ENCODE measurements at places on chromosomes 5 and 9.
A peak's percentile ranks its signal among the peaks of the same experiment; 100 is the strongest.

DNA sequence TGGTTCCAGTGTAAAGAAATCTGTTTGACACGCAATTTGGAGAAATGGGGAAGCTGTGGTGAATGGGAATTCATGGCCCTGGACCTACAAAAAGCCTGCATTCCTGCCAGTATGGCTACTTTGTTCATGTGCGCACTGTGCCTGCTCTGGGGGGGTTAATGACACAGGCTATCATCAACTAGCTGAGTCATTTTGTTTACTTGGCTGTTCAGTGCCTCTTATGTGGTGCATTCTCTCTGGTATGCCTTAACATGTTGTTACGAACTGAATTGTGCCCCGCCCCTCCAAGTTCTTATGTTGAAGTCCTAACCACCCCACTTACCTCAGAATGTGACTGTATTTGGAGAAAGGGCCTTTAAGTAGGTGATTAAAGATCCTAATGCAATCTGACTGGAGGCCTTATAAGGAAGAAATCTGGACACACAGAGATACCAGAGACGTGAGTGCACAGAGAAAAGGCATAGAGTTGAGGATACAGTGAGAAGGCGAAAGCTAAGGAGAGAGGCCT lies 20.4 kb upstream of the UBAP1 start:
- DNase-seq: peak; percentile 53

- DNase-seq: no peak
Observed at GRCh38 chr9:136171009-136171800, 33.7 kb downstream of the LHX3 start.

- no peak for DNase-seq
Observed at GRCh38 chr9:85594316-85594715, 147.4 kb downstream of the AGTPBP1 start.

- DNase-seq: no peak
Observed at GRCh38 chr9:95820074-95820473, 55.4 kb upstream of the ERCC6L2 start.

- no peak for DNase-seq
Observed at GRCh38 chr5:60586307-60586901, 113.6 kb downstream of the DEPDC1B start.

GRCh38 chr9:126630458-126631237 lies 16.9 kb downstream of the LMX1B start:
- DNase-seq: no peak

- no peak for DNase-seq
Observed at GRCh38 chr9:93945400-93946337, 9.5 kb downstream of the BARX1 start.

DNA sequence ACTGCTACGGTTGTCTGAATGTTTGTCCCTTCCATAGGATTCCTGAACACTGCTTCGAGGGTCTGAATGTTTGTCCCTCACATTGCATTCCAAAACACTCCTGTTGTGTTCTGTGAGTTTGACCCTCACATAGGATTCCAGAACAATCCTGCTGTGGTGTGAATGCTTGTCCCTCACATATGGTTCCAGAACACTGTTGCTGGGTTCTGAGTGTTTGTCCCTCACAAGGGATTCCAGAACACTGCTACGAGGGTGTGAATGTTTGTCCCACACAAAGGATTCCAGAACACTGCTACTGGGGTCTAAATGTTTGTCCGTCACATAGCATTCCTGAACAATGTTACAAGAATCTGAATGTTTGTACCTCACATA lies 201.2 kb downstream of the FOXD4L6 start:
- DNase-seq: no peak

- no peak for DNase-seq
Observed at GRCh38 chr5:170307575-170308465, 10.2 kb upstream of the LCP2 start.

DNA sequence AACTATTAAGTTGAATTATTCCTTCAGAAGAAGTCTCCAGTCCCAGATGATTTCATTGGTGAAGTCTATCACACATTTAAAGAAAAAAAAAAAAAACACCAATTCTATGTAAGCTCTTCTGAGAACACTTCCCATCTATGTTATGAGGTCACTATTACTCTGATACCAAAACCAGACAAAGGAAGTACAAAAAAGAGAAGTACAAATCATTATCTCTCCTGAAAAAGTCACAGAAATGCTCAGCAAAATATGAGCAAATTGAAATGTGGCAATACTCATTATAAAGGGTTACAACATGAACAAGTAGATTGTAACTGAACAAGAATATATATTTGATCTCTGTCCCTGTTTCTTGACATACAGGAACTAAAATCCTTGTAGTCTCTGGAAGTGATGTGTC lies 280.4 kb downstream of the TLE1 start:
- DNase-seq: no peak

GRCh38 chr9:113359385-113359784 lies 10.0 kb downstream of the BSPRY start:
- DNase-seq: no peak

DNA sequence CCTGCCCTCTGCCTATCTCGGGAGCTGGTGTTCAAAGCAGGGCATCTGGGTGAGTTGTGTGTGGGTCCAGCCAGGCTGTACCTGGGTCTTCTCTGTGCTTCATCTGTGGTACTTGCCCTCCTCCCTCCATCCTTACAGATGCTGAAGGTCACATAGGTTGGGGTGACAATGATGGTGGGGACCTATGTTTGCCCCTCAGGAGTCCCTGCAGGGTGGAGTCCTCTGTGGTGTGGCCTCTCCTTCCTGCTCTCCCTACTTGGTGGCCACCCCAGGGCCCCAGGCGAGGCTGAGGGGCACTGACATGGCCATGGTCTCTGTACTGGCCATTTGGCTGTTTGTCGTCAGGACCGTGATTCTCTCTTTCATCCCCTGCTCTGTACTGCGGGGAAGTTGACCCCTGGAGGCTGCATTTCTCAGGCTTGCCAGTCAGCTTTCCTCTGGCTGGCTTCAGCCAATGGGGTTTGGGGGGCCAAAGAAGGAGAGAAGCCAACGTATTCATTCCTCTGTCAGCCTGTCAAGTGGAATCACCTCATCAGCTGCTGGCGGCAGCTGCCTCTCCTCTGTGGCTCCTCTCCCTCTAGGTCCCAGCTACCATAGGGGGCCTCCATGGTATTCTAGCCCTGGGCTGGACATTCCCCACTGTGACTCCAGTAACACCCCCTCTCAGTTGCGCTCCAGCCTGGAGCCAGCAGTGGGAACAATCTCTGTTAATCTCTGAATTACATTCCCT lies 4.6 kb downstream of the DCANP1 start:
- no peak for DNase-seq

- DNase-seq: no peak
Observed at GRCh38 chr9:37626708-37627292, 24.0 kb upstream of the FRMPD1 start.

- no peak for DNase-seq
Observed at GRCh38 chr5:150057052-150057451, 29.3 kb downstream of the CSF1R start.

DNA sequence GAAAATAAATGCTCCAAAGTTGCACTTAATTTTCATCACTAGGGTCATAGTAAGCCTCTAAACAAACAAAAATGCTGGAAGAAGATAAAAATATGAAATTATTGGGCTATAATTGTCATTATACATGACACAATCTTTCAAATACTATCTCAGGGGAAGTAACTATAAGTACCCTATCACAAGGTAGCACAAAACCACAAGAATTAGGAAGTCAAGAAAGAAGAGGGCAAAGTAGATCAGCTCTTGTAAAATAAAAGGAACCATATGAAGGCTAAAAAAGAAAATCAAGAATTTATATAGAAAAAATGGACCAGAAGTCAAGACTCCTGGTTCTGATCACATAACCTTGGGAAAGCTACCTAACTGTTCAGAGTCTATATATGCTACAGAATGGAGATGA lies 48.1 kb downstream of the DIAPH1 start:
- no peak for DNase-seq

- DNase-seq: no peak
Observed at GRCh38 chr9:11559001-11559776, 946.4 kb upstream of the PTPRD start.

- DNase-seq: no peak
Observed at GRCh38 chr5:14373685-14374084, 207.9 kb upstream of the OTULINL start.

DNA sequence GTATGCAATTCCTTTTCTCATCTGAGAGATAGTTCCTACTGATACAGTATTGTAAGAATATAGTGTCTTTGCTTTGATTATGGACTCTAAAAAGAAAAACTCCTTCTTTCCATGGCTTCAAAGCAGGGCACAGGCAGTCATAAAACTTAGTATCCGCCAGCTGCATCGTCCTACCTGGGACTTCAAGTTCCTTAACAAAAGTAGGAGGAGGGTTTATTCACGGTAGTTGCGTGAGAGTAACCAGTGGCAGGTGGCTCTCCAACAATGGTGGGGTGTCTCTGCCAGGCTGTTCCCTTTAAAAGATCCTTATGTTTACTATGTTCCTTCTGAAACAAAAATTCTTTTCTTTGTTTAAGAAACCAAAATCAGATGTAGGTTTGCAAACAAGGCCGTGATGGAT lies 173.5 kb upstream of the DMAC1 start:
- DNase-seq: no peak

GRCh38 chr5:157594257-157594656 lies 18.7 kb upstream of the ADAM19 start:
- no peak for DNase-seq

- DNase-seq: peak; percentile 27
Observed at GRCh38 chr9:120892748-120893610, 16.0 kb upstream of the PHF19 start.

DNA sequence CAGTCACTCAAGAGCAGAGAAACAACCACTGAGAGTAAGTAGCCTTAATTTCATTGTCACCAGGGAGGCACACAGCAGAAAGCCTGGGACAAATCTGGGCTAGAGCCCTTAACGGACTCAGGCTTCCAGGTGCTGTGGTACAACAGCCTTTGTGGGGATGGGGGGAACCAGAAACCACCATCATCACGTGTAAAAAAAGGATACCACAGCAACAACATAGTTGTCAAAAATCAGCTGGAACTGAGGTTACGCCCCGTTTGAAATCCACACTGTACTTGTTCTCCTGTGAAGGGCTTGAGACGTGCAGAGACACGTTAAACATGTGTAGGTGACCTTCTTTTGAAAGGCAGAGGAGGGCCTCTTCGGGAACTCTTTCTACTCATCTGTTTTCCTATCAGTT lies 16.6 kb upstream of the PLPP1 start:
- DNase-seq: no peak

DNA sequence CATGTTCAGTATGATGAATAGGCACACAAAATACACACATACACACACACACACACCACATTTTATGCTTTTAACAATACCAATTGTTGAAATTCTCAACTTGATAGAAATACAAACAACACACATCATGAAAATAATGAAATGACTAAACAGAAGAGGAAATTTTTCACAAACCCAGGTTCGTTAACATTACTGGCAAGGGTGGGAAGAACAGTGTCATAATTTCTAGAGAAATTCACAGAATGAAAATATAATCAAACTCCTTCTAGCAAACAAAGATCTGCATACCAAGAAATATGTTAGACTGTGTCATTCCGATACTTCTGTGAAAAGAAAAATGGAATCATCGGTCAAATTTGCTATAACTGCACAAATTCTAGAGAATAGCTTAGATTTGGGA lies 41.9 kb downstream of the ST8SIA4 start:
- no peak for DNase-seq

DNA sequence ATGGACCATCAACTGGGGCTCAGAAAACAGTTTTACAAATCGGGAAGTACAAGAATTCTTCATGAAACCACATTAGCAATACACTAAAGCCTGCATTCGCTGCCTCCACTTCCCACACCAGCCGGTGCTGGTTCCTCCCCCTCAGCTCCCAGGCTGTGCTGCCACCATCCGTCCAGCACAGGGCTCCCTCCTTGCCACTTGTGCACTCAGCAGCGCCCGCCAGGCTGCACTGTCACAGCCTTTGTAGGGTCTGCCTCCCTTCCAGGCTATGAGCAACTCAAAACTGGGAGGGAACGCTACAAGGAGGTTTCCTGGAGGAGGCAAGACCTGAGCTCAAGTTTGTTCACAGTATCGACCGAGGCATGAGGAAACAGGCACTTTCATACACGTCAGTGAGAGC lies 7.7 kb downstream of the MAPK9 start:
- no peak for DNase-seq

GRCh38 chr5:170327168-170327567 lies 29.6 kb upstream of the LCP2 start:
- no peak for DNase-seq

DNA sequence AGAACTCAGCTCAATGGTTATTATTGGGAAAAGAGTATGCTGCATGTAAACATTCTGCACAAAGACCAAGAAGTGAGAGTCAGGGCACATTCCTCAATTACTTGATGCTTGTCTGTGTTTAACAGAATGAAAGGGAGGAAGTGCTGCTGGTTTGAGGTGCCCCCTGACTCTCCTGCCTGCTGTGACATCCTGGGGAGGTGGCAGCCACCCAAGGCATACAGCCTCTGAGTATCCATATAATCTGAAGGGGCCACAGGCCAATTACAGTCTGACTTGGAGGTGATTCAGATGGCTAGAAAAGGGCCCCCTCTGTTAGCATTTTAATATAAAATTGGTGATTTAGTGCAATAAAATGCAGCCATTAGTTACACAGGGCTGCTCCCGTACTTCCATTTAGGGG lies 313.8 kb downstream of the ASTN2 start:
- DNase-seq: no peak

GRCh38 chr9:75941577-75942311 lies 51.3 kb downstream of the PCSK5 start:
- DNase-seq: no peak

- DNase-seq: no peak
Observed at GRCh38 chr5:78779262-78779661, 130.7 kb upstream of the LHFPL2 start.

- DNase-seq: no peak
Observed at GRCh38 chr5:158545949-158546530, 553.7 kb downstream of the EBF1 start.

DNA sequence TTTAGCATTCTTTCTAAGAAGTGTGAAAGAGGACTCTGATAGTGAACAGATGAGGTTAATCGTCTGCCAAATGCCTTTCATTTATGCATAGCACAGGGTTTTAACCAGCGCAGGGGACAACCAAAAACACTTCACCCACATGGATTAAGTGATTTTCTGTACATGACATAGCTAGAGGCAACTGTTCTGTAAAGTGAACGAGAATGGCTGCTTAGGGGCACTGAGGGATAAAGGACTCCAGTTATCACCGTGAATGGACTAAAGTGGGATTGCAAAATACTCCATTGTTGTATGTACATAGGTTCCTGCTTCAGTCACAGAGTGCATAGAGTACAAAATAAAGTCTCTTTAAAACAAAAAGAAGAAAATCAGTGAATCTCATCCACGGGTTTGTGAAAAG lies 456.8 kb downstream of the DMAC1 start:
- no peak for DNase-seq

DNA sequence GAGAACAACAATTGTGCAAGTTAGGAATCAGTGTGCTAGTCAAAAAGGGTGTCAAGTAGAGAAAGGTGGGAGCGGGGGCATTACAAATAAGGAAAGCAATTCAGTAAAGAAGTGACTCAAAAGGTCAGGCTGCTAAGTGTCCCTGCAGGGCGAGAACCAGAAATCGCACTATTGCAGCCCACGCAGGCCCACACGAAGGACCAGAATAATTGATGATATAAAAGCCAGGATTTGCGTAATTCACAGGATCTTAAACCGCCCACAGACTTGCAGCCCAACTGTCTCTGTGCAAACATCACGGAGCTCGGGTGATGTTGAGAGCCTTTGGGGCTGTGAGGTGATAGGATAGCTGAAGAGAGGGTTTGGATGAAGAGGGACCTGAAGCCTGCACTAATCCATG lies 349.0 kb downstream of the BRINP1 start:
- DNase-seq: no peak

Measured in NCI-H187 (cell line).